ENCODE measurements at places on chromosomes 7 and 10. TPM values are rescaled to one million over a fixed set of nuclear protein-coding genes. Genes with fewer than 3 reads are reported as not detected.

DNA sequence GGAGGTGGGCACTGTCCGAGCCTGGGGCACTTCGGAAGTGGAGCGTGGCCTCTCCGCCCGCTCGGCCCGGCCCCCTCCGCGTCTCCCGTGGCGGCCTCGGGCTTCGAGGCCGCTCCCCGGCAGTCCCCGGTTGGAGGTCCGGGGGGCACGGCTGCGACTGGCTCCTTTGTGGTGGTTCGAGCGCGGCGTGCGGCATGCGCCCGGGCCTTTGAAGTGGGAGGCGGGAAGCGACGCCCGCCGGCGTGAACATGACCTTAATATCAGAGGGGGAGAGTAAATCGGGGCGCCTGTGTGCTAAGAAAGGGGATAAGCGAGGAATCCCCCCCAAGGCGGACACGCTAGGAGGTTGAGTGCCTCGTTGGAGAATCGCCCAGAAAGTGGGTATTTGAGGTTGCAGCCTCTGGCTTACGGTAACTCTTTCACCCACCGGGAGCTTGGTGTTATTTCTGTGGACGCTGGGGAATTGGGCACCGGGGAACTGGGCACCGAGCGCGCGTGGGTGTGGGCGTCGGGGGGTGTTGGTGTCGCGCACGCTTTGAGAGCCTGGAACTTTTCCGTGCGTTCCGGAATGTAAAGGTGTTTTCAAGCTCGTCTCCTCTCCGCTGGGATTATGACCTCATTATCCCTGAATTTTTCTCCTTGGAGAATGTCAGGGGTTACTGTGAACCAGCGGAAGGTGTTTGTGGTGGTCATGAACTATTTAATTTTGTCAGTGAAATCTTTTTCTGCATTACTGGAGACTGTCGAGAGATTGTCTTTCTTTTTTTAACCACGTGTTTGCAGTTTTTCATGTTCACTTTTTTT, 660 bp downstream of the SUV39H2 start:
- peak; percentile 43 for DNase-seq
- H3K36me3 ChIP-seq, result no peaks in the 10 kb centered on the region
- peak overlapping the region; percentile 50 for H3K4me3 ChIP-seq
- peaks cover 11% of the 10 kb centered on the region for H3K4me1 ChIP-seq
- H3K27me3 ChIP-seq, result no peaks in the 10 kb centered on the region
- H3K27ac ChIP-seq, result peak overlapping the region; percentile 97

DNA sequence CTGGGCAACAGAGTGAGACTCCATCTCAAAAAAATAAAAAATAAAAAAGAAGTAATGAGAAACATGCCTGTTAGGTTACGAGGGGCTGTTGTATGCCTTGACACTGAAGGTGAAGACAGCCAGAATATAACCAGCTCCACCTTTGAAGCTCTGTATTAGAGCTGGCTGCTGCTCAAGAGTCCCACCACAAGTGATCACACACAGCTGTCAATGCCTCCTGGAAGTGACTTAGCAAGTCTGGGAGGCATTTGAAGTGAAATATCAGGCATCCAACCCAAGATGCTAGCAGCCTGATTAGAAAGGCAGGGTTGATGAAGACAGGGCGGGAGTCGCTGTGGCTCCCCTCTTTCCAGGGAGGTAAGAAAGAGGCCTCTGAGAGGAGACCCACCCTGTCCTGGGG, 34.1 kb upstream of the INPP5F start:
- no peaks in the 10 kb centered on the region for H3K27me3 ChIP-seq
- H3K27ac ChIP-seq, result no peak overlapping the region
- H3K4me3 ChIP-seq, result no peak overlapping the region

Gene MOGAT3
- 7.9 TPM for polyA plus RNA-seq

Gene SKIDA1
- polyA plus RNA-seq, result 0.84 TPM

Gene DOCK1
- polyA plus RNA-seq, result 8.2 TPM

Measured in liver (tissue), 10 donors.